ENCODE measurements at places on chromosomes 7 and 10.

- DNase-seq: no peak
Observed at GRCh38 chr10:92567952-92568600, 5.8 kb downstream of the IDE start.

- DNase-seq: no peak
Observed at GRCh38 chr7:35029311-35029710, 8.0 kb downstream of the DPY19L1 start.

GRCh38 chr7:76325811-76326210 lies 23.3 kb downstream of the HSPB1 start:
- no peak for DNase-seq

DNA sequence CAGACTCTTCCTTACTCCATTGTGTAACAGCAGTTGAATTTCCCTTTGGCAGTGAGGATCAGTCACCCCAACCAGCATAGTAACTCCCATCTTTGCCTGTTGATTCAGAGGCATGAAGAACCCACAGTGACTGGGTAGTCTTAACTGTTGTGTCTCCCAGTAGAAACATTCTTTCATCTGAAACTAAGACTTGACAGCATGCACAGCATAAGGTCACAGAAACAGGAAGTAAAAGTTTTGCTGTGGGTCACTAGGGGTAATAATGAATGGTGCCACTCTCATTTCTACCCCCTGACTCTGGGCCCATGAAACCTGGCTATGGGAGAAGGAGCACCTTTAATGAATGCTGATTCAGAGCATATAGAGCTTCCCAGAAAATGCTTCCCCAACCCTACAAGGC lies 8.3 kb upstream of the FRMPD2 start:
- no peak for DNase-seq

DNA sequence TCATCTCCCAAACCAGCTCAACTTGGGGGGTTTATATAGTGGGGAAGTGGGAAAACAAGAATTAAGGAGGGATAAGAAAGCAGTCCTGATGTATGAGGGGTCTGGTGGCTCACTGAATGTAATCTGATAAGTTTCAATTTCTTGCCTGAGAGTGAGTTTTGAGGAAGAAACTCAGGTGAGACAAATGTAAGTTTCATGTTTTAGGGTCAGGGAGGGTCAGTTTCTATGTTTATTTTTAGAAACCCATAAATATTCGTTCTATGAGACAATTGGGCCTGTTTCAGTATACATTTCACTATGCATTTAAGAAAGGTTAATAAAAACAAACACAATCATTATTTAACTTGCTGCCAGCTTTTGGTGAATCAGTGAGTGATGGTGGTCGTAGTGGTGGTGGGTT lies 128.0 kb upstream of the MBL2 start:
- no peak for DNase-seq

DNA sequence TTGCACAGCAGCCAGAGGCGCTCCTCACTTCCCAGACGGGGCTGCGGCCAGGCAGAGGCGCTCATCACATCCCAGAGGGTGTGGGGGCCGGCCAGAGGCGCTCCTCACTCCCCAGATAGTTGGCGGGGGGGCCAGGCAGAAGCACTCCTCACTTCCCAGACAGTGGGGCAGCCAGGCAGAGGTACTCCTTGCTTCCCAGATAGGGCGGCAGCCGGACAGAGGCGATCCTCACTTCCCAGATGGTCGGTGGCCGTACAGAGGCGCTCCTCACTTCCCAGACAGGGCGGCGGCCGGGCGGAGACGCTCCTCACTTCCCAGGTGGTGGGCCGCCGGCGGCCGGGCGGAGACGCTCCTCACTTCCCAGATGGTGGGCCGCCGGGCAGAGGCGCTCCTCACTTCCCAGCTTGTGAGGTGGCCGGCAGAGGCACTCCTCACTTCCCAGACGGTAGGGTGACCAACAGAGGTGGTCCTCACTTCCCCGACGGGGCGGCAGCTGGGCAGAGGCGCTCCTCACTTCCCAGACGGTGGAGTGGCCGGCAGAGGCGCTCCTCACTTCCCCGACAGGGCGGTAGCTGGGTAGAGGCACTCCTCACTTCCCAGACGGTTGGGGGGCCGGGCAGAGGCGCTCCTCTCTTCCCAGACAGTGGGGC lies 26.5 kb downstream of the CCNY start:
- DNase-seq: no peak

DNA sequence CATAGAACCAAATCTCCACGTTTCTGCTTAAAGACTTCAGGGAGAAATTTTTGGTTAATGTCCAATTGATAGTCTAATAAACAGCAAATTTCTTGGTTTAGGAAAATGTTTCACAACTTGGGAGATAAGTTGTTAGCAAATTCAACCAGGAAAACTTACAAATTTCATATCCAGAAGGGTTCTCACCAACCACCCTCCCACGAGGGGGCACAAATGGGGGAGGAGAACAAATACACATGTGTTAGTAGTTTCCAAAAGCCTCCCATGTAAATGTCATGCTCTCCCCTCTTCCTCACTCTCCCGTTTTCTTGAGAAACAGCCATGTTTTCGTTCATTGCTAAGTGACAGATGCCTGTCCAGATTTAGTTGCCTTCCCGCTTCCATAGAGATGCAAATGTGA lies 10.5 kb downstream of the DOCK4 start:
- DNase-seq: no peak

DNA sequence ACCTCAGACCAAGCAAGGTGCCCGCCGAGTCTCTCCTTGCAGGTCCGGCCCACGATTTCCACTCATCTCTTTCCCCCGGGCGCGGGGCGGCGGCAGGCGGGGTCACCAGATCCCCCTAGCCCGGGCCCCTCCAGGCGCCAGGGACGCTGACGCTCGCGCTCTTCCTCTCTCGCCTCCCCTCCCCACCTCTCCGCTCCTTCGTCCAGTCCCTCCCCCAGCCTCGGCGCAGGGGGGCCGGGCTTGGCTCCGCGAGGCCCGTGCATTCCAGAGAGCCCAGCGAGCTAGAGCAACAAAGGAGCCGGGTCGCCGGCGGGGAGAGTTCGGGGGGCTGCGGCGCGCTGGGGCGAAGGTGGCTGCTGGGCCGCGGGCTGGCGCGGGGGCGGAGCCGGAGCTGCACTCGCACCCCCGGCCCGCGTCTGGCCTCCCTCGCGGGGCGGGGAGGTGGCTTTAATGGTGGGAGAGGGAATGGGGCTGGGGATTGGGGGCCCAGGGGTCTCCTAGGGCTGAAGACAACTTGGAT lies at the start of gene SMO:
Gene SMO (plus strand): TSS at position 262 of the 520 bp plus-strand sequence. CDS start 519 bp downstream, outside the sequence.
- DNase-seq: no peak

DNA sequence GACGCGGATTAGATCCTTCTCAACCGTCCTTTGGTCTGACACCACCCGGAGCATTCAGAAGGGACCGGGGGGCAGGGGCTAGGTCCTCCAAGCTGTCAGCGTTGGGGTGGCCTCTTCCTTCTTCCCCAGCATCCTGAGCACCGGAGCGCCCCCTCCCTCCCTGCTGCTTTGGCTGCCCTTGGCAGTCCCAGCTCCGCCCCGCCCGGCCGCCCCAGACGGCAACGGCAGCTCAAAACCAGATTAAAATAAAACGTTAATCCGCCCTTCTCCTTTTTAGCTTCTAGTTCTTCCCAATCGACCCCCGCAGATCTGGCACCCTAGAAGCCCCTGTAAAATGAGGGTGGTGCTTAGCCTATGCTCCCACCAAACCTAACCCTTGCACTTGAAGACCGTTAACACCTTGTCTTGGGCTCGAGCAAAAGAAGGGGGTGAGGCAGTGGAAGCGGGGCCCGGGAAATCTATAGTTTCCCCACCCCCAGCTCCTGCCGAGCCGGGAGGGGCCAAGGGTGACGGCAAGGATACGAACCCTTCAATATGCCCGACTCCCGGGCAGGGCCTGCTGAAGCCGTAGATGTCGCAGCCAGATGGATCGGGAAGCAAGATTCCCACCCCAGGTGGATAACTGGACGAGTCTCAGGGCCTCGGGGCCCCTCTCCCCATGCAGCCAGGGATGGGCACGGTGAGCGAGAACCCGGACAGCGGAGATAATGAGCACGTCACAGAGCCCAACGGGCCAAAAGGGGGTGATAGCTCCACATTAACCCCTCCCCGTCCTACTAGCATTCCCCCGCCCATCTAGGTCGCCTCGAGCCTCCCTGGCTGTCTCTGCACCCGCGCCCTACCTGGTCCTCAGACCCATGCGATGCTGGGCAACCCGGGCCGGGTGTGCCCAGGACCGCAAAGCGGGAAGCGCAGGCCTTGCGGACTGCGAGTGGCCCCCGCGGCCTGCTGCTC lies 169.7 kb downstream of the NRF1 start:
- DNase-seq: no peak

DNA sequence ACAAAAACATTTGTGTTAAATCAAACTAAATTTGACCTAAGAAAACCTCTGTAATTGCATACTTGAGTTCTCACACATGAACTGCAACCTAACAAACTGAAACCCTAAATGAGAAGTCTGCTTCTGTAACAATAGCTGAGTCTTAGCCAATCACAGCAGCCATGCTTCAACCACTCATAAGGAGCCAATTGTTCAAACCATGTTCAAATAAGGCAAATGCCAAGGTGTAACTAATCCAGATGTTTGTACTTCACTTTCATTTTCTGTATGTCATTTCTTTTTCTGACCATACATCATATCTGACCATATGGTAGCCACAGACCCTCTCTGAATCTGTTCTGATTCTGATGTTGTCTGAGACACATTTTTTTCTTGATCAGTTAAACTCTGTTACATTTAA lies 47.5 kb upstream of the ANTXRL start:
- no peak for DNase-seq

GRCh38 chr7:35316549-35316948 lies 62.6 kb upstream of the TBX20 start:
- no peak for DNase-seq

- no peak for DNase-seq
Observed at GRCh38 chr7:142796501-142797390, 26.0 kb downstream of the PRSS2 start.

GRCh38 chr10:107585630-107586029 lies 421.1 kb upstream of the SORCS1 start:
- no peak for DNase-seq

DNA sequence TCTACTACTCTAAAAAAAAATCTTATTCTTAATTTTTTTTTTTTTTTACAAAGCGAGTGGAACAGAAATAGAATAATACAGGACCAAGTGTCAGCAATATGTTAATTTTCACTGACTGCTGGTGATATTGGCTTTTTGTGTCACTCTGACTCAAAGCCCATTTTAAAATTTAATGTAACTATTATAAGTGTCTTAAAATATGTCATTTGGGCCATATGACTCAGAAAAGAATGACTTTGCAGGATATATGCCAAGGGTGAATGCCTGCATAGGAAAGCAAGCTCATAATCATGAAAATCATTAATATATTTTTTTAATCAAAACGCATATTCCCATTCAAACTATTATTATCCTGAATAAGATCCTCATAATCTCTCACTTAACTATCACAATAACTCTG lies 149.2 kb downstream of the GNAT3 start:
- DNase-seq: no peak

- DNase-seq: no peak
Observed at GRCh38 chr10:60677531-60678129, 100.6 kb upstream of the CDK1 start.

DNA sequence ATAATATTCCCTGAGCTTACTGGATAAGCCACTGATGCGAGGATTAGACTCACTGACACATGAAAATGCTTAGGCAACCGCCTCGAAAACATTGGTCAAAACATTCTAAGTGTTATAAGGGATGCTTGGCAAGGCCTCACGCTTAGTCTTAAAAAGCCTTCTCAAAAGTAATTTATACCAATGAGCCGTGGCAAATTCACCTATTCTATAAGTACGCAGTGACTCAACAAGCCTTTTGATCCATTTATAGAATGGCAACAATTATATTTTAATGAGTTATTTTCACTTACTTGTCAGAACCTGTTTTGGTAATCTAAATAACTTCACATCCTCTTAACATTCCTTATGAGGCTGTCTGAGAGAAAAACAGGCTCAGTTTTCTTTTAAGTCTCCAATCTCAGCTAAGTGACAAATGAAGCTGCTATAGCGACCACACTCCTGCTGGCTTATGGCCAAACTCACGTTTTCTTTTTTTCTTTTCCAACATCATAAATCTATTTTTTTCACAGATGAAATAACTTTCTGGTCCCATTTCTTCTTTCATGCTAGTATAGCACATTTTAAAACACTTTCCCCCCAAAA lies 121.2 kb upstream of the AFAP1L2 start:
- no peak for DNase-seq

DNA sequence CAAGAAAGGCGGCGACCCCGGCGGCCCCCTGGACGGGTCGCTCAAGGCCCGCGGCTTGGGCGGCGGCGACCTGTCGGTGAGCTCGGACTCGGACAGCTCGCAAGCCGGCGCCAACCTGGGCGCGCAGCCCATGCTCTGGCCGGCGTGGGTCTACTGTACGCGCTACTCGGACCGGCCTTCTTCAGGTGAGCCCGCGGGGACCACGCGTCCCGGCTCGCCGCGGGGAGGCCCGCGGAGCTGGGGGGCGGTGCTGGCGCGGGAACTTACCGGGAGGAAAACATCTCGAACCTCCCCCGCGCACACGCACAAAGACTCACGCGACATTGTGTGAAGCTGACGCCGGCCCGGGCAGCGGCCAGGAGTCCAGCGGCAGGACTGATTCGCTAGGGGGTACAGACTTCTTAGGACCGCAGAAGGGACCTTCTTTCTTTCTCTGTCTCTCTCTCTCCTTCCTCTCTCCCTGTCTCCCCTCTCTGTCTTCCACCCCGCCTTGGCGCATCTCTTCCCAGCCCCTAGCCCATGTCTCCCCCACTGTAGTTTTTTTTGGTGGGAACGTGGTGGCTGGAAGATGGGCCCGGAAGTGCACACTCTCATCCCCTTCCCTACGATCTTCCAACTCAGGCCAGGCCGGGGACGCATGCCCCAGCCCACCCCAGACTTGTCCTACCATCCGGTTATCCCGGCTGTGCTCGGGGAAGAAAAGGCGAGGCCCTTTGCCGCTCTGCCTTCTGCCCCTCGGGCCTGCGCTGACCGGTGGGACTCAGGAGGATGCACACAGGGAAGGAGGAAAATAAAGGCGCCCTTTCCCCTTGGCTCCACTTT lies 1.2 kb downstream of the EN2 start:
- no peak for DNase-seq

DNA sequence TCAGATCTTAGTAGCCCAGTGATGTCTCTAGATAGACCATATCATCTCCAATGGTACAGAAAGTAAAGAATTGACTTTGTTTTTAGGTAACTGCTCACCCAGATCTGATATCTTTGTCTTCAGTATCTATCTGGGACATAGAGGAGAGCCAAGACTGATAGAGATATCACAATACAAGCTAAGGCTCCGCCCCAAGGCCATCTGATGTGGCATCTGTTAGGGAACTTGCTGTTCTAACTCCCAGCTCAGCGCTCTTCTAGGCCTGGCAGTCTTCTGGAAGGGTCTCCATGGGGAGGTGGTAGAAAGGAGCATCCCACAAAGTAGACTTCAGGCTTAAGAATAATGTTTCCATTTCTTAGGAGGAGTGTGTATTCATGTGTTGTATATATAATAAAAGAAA lies 88.4 kb upstream of the SAMD8 start:
- DNase-seq: no peak

- no peak for DNase-seq
Observed at GRCh38 chr7:113504142-113504541, 385.8 kb upstream of the SMIM30 start.

GRCh38 chr10:70588859-70589570 lies 13.5 kb downstream of the PRF1 start:
- no peak for DNase-seq
